Bronchus fibroblast of lung (primary cell): ENCODE measurements at places on chromosomes 7 and 10. TPM values are rescaled to one million over a fixed set of nuclear protein-coding genes. Genes with fewer than 3 reads are reported as not detected.

Gene APBB1IP
- total RNA-seq = not detected in 2 replicates

Gene FANK1
- 0.59 and 0.84 TPM in 2 replicates for total RNA-seq

Gene OGDHL
- total RNA-seq = under 0.01 and 0.17 TPM in 2 replicates

Gene ATOH7
- 0.30 TPM in 1 of 2 replicates, not detected in the other for total RNA-seq

Gene INHBA
- 4.9 TPM in 2 replicates for total RNA-seq

Gene CALCR
- not detected in 2 replicates for total RNA-seq

Gene LRRN3
- 0.59 and 0.84 TPM in 2 replicates for total RNA-seq

Gene SLC16A9
- total RNA-seq = 1.3 and 2.0 TPM in 2 replicates

Gene LEP
- total RNA-seq = not detected in 2 replicates

Gene AEBP1
- total RNA-seq = 31.1 and 37.2 TPM in 2 replicates
